Daoy (cell line): ENCODE measurements at places on chromosomes 5 and 9. TPM values are rescaled to one million over a fixed set of nuclear protein-coding genes. Genes with fewer than 3 reads are reported as not detected.

The CAVIN4 gene
- 2.2 and 3.5 TPM in 2 replicates for total RNA-seq

The SLC25A48 gene
- total RNA-seq = not detected in 2 replicates

The FGF10 gene
- not detected in 2 replicates for total RNA-seq

The CD72 gene
- total RNA-seq = 1.7 TPM in 1 of 2 replicates, not detected in the other

The KIF4B gene
- total RNA-seq = 0.17 TPM in 1 of 2 replicates, not detected in the other

The LYRM7 gene
- 14.9 and 22.0 TPM in 2 replicates for total RNA-seq

The SIMC1 gene
- 9.5 and 12.4 TPM in 2 replicates for total RNA-seq

The FYB1 gene
- not detected in 2 replicates for total RNA-seq

The FBXO38 gene
- total RNA-seq = 38.2 and 40.3 TPM in 2 replicates
